ENCODE measurements at places on chromosomes 4 and X.

DNA sequence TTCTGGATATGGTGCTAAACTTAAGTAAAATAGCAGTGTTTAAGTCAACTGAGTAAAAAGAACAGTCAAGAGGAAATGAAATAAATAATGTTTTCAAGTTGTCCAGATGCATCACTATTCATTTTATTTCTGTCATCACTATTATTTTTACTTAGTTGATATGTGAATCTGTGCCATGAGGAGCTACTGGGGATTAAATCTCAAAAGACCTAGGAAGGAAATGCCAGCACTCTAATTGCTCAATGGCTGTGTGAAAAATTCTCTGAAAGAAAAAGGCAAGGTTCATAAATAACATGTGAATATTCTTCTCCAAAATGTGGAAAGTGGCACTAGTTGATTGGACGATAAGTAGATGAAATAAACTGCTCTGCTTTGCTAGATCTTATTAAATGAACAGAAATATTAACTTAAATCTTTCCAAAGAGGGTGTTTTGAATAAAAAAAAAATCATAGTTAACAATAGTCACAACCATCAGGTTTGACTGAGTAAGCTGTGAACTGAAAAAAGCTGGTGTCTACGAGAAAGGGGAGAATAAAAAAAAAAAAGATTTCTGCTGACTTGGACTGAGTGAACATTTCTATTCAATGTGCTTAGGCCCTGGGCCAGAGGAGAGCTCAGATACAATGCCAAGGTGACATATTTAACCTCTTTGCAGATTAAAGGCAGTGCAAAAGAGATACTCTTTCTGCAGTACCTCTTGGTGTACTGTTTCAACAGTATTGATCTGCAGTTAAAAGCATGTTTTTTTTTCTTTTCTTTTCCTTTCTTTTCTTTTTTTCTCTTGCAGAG is 1.6 kb downstream of the SPARCL1 start:
- DNase-seq = no peak

DNA sequence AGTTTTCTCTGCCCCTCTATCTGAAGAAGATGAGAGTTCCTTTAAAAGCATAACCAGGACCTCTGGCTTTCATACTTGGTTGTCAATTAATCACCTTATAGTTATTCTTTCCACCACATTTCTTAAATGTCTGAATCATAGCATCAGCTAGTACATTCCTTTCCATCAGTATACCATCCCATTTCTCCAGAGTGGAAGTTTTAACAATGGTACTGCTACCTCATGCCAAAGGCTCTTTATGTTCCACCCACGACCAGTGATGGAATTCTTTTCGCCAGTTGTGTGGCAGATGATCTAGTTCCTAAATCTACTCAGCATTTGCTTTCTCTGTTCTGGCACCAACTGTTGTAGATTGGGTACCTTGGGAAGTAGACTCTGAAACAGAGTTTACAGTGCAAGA is 379.8 kb downstream of the ZNF674 start:
- DNase-seq = no peak

GRCh38 chr4:142923619-142924018 is 77.5 kb upstream of the INPP4B start:
- no peak for DNase-seq

- DNase-seq = no peak
Measured at GRCh38 chr4:166996216-166996615, 238.1 kb downstream of the SPOCK3 start.
